ENCODE measurements at places on chromosomes 2 and 18.

DNA sequence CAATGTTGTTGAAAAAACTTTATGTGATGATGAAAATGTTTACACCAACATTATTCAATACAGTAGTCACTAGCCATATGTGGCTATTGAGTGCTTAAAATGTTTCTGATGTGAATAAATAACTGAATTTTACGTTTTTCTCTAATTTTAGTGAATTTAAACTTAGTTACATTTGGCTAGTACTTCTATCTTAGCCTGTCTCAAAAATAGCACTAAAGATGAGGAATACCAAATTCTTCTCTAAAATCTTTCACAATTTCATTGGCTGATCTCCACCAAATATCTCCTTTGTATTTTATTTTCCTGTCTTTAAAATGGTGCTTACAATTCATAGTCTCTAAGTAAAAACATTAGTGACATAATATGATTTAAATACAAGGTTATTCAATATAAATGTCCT lies 83.7 kb upstream of the RND3 start:
- no peak for DNase-seq

DNA sequence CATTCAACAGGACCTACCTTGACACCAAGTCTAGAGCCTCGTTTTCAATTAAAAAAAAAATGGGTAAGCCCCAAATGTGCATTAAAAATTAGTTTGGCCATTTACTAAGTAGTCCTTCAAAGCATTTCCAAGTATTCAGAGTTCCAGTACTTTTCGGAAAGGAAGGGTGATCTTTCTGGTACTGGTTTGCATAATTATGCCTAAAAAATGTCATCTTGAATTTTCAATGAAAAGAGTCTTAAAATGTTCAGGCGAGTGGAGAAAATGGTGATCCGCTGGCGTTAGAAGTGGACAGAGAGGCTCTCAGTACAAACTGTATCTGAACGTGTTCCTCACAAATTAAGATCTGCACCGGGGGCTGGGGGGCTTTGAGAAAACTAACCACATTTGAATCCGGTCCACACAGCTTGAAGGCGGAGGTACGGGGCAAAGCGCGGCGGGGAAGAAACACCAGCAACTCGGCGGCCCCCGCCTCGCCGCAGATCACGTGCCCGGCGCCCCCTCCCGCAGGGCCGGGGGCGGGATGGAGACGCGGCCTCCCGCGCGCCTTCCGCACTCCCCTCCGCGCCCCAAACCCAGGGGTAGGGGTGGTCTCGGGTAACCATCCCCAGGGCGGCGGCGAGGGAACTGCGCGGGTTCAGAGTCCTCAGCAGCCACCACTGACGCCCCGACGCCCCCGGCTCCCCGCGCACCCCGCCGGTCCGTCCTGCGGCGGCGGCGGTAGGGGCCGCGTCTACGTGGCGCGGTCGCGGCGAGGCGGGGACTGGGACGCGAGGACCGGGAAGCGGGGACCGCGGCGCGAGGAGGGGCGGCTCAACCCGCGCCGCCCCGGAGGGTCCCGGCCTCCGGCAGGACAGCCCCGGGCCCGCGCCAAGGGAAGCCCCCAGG lies 564 bp downstream of the LPIN2 start:
- no peak for DNase-seq

DNA sequence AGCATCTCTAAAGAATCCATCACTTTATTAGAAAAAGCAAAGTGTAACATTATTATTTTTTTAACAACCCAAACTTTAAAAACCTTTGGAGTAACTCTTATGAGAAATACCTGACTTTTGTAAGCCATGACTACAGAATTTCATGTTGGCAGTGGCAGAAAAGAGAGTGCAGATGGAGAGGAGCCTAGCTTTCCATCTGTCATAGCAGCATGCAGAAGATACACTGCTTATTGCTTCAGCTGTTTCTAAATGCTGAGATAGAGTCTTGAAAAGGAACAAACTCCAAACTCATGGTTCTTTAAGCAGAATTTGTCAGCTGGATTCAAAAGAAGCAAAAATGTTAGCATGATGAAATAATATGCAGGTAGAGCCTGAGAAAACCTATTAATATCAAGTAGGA lies 1130.3 kb downstream of the DPP10 start:
- DNase-seq = no peak

DNA sequence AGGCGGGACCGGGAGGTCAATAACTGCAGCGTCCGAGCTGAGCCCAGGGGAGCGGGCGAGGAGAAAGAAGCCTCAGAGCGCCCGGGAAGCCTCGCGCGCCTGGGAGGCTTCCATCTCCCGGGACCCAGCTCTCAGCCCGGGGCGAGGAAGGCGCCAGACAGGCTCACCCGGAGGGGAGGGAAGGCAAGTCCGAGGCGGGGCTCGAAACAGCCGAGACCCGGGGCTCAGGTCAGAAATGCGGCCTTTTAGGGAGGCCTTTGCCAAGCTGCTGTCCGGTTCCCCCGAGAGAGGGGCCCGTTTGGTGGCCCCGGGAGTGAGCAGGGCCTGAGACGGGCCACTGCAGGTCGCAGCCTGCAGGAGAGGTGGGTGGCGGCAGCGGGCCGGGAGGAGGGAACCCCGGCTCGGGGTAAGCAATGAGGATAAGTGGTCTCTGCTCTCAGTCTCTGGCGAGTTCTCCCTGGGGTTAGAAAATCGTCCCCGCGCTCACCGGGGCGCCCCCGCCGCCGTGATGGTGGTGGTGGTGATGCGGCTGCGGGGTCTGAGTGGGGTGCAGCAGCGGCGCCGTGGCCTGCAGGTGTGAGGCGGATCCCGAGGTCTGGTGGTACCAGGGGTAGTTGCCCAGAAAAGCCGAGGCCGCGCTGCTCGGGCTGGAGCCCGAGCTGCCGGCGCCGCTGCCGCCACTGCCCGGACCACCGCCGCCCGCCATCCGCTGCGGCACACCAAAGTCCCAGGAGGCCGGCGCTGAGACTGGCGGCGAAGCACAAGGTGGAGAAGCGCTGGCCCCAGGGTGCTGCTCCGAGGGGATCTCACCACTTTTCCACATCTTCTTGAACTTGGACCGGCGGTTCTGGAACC lies 2.4 kb downstream of the DLX2 start:
- no peak for DNase-seq

GRCh38 chr2:215504547-215504946 lies 68.7 kb upstream of the FN1 start:
- DNase-seq = no peak

DNA sequence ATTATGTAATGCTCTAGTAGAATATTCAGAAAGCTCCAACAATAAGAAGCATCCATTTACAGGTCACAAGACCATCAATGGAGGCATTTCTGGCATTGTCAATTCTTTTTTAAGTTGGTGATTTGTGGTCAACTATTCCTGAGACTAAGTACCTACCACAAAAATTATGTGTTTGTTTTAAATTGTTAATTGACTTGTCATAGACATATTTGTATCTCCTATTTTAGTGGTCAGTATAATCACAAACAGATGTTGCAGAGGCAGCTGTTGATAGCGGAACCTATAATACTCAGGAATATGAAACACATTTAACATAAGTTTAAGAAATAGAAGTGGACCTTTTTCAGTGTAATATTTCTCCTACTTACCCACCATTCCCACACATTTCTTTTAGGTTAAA lies 430.1 kb downstream of the CCDC85A start:
- DNase-seq = no peak

DNA sequence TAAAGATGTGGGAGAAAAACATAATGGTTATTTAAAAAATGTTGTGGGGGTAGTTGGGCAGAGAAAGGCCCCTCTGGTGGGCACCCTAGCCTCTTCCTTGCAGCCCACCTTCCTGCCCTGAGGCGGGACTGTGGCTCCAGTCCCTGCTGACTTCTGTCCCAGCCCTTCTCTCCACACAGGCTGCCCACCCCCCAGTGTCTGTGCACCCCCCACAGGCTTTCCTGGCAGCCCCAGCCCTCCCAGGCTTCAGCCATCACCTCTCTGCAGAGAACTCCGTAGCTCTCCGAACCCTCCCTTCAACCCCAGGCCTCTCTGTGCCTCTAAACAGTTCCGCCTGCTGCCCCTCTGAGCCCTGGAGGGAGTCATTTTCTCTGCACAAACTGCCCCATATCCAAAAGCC lies 75.4 kb downstream of the DYSF start:
- no peak for DNase-seq

GRCh38 chr2:232324778-232325177 lies 53.8 kb upstream of the ALPP start:
- no peak for DNase-seq

DNA sequence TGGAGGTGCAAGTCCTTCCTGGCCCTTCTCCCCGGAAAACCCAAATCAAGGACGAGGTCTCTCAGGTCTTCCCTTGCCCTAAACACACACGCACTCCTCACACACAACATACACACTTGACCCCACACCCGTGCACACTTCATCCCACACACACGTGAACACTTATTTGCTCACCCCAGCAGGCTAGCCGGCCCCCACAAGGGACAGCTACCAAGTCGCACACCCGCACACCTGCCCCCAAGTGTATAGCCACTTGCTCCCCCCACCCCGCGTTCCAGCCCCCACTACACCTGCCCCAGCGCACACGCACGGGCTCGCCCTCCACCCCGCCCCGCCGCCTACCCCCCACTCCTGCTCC lies 359 bp downstream of the TGFBRAP1 start:
- no peak for DNase-seq

- no peak for DNase-seq
Observed at GRCh38 chr2:229748950-229749349, 34.6 kb upstream of the DNER start.

DNA sequence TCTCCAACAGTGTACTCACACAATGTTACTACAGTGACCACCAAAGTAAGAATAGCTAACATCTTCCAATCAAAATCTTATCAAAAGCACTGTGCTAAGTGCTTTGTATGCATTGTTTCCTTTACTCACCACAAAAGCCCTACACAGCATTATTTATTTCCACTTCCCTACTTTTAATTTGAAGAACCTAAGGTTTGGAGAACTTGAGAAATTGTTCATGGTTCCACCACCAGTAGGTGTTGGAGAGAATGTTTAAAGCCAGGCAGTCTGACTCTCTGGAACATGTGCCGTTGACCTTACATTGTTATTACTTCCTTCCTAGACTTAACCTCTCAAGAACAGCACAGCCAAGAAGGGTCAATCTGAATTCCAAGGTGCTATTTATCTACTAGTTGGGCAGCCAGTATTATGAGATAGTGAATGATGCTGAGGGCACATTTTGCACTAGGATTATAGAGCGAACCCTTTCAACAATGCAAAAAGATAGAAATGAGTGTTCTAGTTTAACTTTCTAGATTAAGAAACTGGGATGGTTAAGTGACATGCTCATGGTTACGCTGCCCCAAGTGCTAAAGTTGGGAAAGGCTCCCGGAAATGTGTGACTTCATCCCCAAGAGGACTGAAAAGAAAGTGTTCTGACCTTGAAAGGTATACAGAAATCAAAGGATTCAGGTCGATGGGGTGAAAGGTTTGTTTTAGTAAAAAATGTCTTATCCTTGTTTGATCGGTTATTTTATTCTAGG lies 55.2 kb upstream of the FAM136A start:
- DNase-seq = no peak

- no peak for DNase-seq
Observed at GRCh38 chr18:71027531-71027930, 738.7 kb downstream of the SOCS6 start.

- no peak for DNase-seq
Observed at GRCh38 chr2:9484533-9484932, 10.2 kb downstream of the IAH1 start.

- no peak for DNase-seq
Observed at GRCh38 chr2:157835425-157835824, 40.7 kb downstream of the ACVR1 start.

DNA sequence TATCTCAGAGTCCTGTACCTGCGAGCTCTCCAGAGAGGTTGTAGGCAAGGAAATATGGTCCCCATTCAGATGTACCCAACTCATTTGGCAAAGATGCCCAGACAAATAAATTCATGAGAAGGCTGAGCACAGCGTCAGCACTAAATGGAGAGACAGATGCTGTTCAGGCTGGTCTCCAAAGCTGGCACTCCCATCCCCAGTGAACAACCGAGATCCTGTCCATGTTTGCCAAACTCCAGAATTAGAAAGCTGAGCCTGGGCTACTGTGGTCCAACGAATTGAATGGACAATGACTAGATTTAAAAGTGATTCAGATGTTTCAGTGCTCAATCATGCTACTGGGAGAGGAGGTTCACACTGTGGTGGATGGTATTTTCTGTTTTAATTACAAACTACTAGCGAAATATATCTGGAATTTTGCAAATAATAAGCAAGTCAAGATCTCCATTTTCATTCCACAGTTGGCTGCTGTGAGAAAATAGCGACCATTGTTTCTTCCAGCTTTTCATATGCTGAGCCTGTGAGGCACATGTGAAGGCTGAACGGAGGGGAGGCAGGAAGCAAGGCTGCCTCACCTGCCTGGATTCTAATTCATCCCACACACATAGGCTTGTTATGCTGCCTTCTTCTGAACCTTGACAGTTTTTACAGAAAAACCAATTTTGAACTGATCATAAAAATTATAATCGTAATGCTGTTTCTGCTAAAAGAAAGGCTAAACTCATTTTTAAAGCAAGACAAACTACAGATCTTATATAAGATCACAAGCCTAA lies 22.6 kb upstream of the DAPL1 start:
- no peak for DNase-seq

- no peak for DNase-seq
Observed at GRCh38 chr2:232897598-232898408, 27.7 kb downstream of the SNORC start.

DNA sequence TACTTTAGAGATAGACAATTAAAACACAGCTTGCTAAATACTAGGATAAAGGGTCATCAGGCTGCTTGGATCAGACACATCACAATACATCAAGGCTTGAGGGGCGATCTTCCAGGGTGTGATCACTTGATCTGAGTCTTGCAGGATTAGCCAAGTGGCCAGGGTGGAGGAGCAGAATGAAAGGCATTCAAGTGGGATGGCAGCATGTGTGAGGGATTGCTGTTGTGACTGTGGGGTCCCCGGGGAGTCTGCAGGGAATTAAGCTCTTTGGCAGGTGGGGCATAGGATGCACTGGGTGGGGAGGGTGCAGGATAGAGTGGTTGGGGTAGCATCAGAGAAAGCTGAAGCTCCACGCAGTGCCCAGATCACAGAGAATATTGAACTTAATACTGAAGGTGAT lies 58.0 kb upstream of the TMEM163 start:
- DNase-seq = no peak

DNA sequence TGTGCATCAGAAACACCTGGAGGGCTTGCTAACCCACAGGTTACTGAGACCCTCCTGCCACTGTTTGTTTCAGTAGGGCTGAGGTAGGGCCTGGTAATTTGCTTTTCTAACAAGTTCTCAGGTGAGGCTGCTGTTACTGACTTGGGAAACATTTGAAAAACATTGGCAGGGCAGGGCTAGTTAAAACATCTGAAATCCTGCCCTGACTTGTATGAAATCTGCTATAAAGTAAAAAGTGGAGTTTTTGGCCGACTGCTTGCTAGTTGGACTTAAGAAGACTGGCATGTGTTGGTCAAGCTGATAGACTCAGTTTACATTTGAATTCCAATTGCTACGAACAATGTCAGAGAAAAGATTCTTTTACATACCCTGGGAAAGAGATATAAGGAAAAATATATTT lies 111.6 kb upstream of the DLX2 start:
- no peak for DNase-seq

DNA sequence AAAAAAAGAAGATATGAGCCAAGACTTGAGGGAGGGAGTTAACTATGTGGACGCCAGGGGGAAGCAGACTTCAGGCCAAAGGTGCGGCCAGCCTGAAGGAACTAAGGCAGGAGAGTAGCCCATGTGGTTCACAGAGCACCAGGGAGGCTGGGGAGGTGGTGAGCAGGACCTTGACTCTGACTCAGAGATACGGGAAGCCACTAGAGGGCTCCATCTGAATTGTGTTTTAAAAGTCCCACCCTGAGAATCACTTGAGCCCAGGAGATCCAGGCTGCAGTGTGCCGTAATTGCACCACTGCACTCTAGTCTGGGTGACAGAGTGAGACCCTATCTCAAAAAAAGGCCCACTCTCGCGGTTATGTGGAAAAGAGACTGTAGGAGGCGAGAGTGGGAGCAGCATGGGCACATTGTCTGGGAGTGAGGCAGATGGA lies 12.3 kb downstream of the CEP192 start:
- DNase-seq = no peak
